GM23338 (cell line): ENCODE measurements at places on chromosomes 3 and 15. TPM values are rescaled to one million over a fixed set of nuclear protein-coding genes. Genes with fewer than 3 reads are reported as not detected.

DNA sequence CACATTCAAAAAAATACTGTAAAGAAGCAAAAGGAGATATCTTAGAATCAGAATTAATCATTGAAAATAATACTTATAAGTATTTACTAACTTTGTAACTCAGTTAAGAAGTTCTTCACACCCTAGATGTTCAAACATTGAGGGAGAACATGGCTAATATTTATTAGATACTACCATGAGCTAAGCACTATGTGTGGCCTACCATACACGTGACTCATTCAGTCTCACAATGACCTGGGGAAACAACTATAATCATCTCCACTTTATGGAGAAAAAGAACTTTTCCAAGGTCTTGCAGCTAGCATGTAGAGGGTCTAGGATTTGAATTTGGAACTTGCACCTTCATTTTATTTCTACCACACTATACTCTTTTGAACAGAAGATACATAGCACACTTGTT lies 361.9 kb upstream of the CFAP20DC start:
- no peaks in the 10 kb centered on the region for H3K4me1 ChIP-seq
- H3K36me3 ChIP-seq = no peaks in the 10 kb centered on the region
- no peaks in the 10 kb centered on the region for H3K27me3 ChIP-seq
- no peak overlapping the region for H3K27ac ChIP-seq
- no peak for DNase-seq

Gene ZBED2
- polyA plus RNA-seq = not detected in 2 replicates

Gene PLIN1
- 0.21 and 0.45 TPM in 2 replicates for polyA plus RNA-seq

- no peaks in the 10 kb centered on the region; the same call in 1 of the 2 replicates for H3K36me3 ChIP-seq
- no peaks in the 10 kb centered on the region for H3K27me3 ChIP-seq
- DNase-seq = no peak
These were observed 103.4 kb downstream of the ARRDC4 start for GRCh38 chr15:98063871-98064270.

DNA sequence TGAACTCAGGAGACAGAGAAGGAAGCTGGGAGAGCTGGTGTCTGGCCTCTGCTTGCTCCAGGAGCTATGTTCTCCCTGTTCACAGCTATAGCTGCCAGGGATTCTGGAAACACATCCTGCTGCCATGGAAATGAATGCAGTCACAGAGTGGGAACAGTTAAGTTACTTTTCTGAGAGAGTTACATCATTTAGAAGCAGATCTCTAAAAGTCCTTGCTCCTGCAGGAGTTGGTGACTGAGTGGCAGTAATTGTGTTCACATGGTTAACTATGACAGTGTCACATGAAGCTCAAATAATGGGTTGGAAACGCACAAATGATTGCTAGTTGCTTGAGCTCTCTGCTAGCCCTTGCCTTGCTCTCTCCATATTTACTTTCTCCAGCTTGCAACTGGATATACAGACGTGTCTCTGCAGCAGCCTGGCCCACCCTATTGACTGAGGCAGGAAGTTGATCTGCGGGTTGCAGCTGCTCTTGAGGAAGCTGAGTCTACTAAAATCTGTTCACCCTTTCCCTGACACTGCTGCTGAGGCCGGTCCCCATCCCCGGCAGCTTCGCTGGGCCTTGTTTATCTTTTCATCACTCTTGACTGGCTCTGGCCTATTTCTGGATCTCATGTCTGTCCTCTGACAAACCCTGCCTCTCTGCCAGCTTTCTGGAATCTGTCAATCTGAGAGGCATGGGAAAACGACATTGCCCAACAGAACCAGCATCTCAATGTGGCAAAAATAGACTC lies 16.7 kb upstream of the ISLR start:
- no peaks in the 10 kb centered on the region for H3K4me1 ChIP-seq
- no peaks in the 10 kb centered on the region for H3K27me3 ChIP-seq
- no peak overlapping the region for H3K27ac ChIP-seq
- H3K4me3 ChIP-seq = no peak overlapping the region

- H3K4me1 ChIP-seq = no peaks in the 10 kb centered on the region; the same call in none of the 2 replicates
- no peaks in the 10 kb centered on the region for H3K36me3 ChIP-seq
These were observed 146.6 kb downstream of the FEZF2 start for GRCh38 chr3:62226601-62227339.

Gene LNP1
- polyA plus RNA-seq = 3.8 and 4.7 TPM in 2 replicates

DNA sequence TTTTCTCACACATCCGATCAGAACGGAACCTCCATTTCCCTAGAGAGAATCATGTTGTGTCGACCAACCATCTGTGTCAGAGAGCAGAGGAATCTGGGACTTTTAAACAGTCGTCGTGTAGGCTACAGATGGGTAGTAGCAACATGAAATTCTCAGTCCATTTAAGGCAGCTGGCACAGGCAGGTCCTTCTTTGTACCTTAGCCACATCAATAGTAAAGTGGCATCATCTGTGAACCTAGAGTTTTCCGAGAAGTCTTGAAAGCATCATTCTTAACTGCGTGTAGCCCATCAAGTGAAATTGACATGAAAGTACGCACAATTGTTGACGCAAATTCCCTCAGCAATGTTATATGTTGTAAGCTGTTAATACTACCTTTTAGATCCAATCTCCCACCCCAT lies 114.5 kb upstream of the GRM7 start:
- H3K4me3 ChIP-seq = no peak overlapping the region
- DNase-seq = no peak
- H3K27me3 ChIP-seq = no peaks in the 10 kb centered on the region

GRCh38 chr15:29805043-29805707 lies 17.1 kb downstream of the TJP1 start:
- H3K4me3 ChIP-seq = no peak overlapping the region
- H3K27ac ChIP-seq = no peak overlapping the region
- DNase-seq = no peak

- no peaks in the 10 kb centered on the region for H3K27me3 ChIP-seq
- no peak for DNase-seq
- H3K4me3 ChIP-seq = 0 out of 2 replicates have a peak overlapping the region, but pooled peaks have one; percentile 29
- peak overlapping the region; percentile 91 for H3K27ac ChIP-seq
- peaks cover 59% of the 10 kb centered on the region for H3K4me1 ChIP-seq
These were observed 70.1 kb downstream of the HERC1 start for GRCh38 chr15:63763476-63764123.

Gene SHF
- polyA plus RNA-seq = 5.8 and 6.6 TPM in 2 replicates

Gene CELSR3
- 7.5 and 8.3 TPM in 2 replicates for polyA plus RNA-seq

GRCh38 chr3:155372281-155372680 lies 78.8 kb upstream of the STRIT1 start:
- no peak overlapping the region for H3K4me3 ChIP-seq
- H3K27me3 ChIP-seq = no peaks in the 10 kb centered on the region
- H3K36me3 ChIP-seq = no peaks in the 10 kb centered on the region
- DNase-seq = no peak

DNA sequence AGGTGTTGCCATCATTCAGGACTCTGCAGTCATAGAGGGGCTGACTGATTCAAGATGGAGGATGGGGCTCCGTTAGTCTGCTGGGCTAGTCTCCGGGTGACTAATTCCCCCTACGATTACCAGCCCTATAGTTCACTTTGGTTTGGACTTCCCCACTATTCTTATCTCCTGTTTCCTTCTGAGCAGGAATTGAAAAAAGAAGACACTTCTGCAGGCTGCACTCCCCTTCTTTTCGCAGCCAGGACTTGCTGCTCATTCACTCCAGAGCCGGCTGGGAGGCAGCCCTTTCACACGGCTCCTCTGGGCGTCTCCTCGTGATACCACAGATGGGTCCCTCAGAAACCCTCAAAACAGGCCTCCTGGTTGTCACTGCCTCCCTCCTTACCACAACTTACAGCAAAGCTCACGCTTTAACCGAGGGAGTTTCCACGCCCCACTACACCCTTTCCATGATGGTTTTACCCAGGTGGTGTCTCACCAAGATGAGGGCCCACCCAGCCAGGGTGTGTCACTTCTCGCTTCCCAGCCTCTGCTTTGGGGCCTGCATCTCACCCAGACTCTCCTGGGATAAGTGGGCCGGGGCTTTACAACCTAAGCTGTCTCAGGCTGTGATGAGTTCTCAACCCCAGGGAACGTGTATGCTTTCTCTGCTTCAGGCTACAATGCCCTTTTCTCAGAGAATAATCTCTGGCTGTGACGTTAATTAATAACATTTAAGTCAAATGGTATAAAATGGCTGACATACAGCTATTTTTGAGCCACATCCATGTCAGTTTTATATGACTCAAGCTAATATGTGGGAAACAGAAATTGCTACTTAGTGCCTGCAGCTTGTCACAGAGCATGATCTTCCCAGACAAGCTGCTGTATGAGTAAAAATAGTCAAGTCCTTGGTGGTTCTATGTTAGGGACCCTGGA lies 11.9 kb downstream of the CX3CR1 start:
- no peak overlapping the region for H3K27ac ChIP-seq
- H3K27me3 ChIP-seq = no peaks in the 10 kb centered on the region
- H3K4me3 ChIP-seq = no peak overlapping the region
- DNase-seq = no peak

- H3K36me3 ChIP-seq = no peaks in the 10 kb centered on the region
- no peak overlapping the region for H3K4me3 ChIP-seq
- DNase-seq = peak; percentile 23
- peak overlapping the region; percentile 26; the same call in 1 of the 2 replicates for H3K27ac ChIP-seq
These were observed 18.5 kb downstream of the GRAMD2A start for GRCh38 chr15:72178976-72179585.

- H3K4me3 ChIP-seq = no peak overlapping the region
- no peak overlapping the region for H3K27ac ChIP-seq
- DNase-seq = no peak
- H3K4me1 ChIP-seq = no peaks in the 10 kb centered on the region
- H3K27me3 ChIP-seq = no peaks in the 10 kb centered on the region
These were observed 55.8 kb upstream of the ETV5 start for GRCh38 chr3:186164696-186165095.

DNA sequence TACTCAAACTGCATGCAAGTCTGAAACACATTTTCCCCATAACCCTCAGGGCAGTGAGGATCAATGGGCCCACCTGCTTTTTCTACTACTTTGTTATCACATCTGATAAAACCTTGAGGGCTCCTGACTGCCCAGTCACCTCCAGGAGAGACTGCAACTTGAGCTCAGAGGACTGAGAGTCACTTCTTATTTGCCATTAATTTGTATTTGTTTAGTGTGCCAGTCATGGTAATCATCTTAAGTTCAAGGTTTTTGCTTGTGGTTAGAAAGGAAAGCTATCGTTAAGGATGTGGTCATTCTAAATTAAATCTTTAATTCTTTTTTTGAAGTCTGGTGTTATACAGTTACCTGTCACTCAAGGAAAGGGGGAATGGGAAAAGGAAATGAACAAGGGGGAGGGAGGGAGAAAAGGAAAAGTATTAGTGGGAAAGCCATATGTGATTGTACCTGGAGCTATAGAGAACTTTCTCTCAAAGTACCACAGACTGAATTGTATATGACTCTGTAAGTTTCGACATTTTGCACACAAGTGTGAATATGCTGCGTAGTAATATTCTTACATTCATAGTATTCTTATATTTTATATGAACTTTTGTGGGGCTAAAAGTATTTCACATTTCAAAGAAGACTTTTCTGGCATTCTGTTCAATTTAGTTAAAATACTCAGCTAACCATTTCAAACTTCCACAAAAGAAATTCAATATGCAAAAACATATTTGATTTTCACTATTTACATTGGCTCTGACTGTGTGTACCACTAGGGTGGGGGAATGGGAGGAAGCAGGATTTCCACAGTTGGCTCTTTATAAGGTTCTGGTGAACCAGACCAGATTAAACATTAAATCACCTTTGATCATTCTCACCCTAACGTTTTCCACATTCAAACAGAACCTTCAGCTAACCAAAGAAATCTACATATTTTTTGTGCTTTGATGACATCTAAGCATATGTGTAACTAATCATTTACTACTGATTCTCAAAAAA lies 166.5 kb upstream of the ATP11B start:
- no peaks in the 10 kb centered on the region for H3K36me3 ChIP-seq
- no peak overlapping the region for H3K4me3 ChIP-seq
- H3K27me3 ChIP-seq = no peaks in the 10 kb centered on the region

DNA sequence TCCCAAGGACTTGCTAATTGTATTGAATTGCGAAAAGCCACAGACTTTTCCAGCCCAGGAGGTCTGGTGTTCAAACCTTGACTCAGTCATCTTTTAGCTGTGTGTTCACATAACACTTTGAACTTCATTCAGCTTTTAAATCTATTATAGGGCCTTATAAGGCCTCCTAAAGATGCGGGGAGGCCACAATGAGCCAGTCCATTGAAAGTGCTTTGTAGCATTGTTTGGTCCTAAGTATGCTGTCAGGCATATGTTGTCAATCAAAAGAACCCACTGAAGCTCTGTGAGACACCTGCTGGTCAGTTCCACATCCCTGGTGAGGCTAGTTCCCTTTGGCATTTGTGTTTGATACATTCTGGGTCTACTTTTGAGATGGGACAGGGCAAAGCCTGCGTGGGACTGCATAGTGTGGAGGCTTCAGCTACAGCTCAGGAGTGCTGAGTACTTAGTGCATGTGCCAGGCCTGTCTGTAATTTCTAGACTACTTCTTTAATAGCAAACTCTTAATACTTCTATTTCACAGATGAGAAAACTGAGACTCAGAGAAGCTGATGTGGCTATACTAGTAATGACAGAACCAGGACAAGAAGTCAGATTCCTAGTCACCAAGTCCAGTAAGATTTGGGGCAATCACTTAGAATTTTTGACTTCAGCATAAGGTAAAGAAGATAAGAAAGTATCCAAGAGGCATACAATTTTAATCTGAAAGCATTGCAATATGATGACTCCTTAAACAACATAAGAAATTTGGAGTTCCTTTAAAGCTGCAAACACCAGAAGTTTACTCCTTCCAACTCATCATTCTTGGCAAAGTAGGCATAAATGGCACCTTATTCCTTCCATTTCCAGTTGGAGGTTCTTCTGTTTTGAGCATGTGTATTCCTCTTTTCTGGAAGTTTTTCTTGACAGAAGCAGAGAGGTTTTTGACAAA lies 213.0 kb downstream of the PDCD6IP start:
- no peaks in the 10 kb centered on the region for H3K27me3 ChIP-seq
- H3K4me1 ChIP-seq = peaks cover 18% of the 10 kb centered on the region
- DNase-seq = no peak
- no peak overlapping the region for H3K27ac ChIP-seq
- no peak overlapping the region for H3K4me3 ChIP-seq

- peaks cover 7% of the 10 kb centered on the region for H3K4me1 ChIP-seq
- H3K4me3 ChIP-seq = no peak overlapping the region
- no peaks in the 10 kb centered on the region for H3K27me3 ChIP-seq
- DNase-seq = peak; percentile 17
- no peaks in the 10 kb centered on the region for H3K36me3 ChIP-seq
- no peak overlapping the region for H3K27ac ChIP-seq
These were observed 51.4 kb upstream of the RNF7 start for GRCh38 chr3:141686466-141687291.

- H3K36me3 ChIP-seq = no peaks in the 10 kb centered on the region
- DNase-seq = no peak
- no peaks in the 10 kb centered on the region for H3K27me3 ChIP-seq
- no peak overlapping the region for H3K27ac ChIP-seq
- peaks cover 8% of the 10 kb centered on the region; the same call in 1 of the 2 replicates for H3K4me1 ChIP-seq
These were observed 11.8 kb downstream of the CYFIP1 start for GRCh38 chr15:22968366-22968765.

Gene EIF1B
- 205 and 229 TPM in 2 replicates for polyA plus RNA-seq

Gene AMOTL2
- polyA plus RNA-seq = 17.4 and 17.9 TPM in 2 replicates

DNA sequence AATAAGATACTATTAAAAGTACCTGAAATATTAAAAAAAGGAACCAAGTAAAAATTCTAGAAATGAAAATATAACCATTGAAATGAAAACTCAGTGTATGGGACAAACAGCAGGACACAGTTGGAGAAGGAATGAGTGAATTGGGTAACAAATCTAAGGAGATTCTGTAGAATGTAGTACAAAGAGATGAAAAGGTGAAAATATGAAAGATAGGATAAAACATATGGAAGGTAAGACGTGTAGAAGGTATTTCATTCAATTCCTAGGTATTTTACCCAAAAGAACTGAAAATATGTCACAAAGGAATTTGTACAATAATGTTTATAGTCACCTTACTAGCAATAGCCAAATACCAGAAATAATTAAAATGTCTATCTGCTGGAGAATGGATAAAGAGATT lies 82.9 kb upstream of the CCNL1 start:
- no peak for DNase-seq
- H3K27ac ChIP-seq = no peak overlapping the region
- H3K4me1 ChIP-seq = no peaks in the 10 kb centered on the region
- no peaks in the 10 kb centered on the region for H3K36me3 ChIP-seq
- no peaks in the 10 kb centered on the region for H3K27me3 ChIP-seq
